Lung (tissue), 17 donors: ENCODE measurements at places on chromosomes 13 and 19.

- DNase-seq = peak; percentile 29
Observed at GRCh38 chr19:4455719-4456475, 1.7 kb downstream of the UBXN6 start.

DNA sequence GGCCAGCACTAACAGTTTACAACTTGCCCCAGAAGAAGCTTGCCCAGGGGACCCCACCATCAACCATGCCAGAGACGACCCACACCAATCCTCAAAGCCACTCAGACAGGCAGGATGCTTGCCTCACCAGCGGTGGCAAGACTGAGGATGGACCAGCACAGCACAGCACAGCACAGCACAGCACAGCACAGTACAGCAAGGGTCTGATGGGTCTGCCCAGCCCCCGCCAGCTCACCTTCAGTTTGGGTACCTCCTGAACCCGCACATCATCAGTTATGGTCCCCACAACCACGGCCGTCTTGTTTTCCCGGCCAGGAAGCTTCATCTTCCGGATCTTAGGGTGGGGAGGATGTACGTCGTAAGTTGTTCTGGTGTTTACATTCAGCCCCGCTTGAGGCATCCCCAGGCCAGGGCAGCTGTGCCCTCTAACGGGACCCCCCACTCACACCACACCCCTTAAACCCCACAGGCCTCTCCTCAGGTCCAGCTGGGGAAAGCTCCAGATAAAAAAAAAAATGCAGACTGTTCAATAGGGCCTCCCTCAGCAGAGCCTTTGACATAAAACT is 1.7 kb upstream of the FAM83E start:
- no peak for DNase-seq

DNA sequence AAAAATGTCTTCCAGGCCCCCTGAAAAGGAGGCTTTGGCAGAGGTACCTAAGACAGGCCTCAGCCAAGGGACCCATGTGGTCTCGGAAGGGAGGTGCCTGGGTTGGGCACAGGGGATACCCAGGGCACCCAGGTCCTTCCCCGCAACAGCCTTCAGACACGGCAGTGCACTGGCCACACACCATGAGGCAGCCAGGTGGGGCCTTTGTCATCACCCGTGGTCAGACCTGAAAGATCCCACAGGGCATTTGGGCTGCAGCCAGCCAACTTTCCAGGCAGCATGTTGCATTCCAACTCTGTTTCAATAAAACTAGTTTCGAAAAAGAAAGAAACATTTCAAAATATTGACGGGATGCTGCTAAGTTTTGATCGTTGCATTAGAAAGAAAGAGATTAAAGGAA is 4.7 kb upstream of the TUBGCP3 start:
- DNase-seq = no peak

DNA sequence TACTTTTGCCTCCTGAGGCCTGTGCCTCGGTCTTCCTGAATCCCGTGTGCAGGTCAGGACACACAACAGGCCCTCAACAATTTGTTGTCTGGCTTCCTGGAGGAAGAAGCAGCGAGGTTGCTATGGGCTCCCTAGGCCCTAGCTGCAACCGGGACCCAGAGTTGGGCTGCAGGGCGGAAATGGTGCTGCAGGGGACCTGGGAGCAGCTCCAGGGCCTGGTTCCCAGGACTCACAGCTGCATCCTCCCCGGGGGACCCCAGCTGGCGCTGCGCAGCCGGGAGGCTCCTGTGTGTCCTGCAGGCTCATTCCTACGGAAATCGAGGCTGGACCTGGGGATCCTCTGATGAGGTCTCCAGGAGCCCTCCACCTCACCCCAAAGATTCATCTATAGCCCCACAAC is 999 bp upstream of the TNFAIP8L1 start:
- DNase-seq = no peak

- peak; percentile 94 for DNase-seq
Observed at GRCh38 chr19:16446724-16447368, 24.9 kb downstream of the EPS15L1 start.

DNA sequence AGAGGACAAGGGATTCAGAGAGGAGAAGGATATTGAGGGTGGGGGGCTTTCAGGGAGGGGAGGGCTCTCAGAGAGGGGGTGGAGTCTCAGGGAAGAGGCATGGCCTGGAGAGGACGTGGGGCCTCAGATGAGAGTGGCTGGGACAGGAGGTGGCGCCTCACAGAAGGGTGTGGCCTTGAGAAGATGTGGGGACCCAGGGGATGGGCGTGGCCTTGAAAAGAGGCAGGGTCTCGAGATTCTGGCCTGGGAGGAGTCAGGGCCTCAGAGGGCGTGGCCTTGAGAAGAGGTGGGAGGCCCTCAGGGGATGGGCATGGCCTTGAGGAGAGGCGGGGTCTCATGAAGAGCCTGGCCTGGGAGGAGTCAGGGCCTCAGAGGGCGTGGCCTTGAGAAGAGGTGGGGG is 23.7 kb upstream of the TNFSF14 start:
- no peak for DNase-seq

DNA sequence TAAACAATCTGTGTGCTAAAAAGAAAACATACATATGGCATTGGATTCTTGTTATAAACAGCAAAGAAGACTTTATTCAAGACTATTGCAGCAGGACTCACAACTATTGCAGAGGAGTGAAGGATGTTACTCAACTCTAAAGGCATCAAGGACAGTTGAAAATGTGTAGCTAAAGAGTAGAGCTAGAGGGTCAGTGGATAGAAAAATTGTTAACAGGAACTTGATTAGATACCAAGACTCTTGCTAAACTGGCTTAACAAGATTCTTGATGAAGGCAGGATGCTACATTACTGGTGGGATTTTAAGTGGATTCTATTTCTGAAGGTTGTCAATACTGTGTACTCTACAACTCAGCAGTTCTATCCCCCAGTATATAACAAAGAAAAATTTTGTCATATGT is 1183.3 kb downstream of the SLITRK1 start:
- no peak for DNase-seq

DNA sequence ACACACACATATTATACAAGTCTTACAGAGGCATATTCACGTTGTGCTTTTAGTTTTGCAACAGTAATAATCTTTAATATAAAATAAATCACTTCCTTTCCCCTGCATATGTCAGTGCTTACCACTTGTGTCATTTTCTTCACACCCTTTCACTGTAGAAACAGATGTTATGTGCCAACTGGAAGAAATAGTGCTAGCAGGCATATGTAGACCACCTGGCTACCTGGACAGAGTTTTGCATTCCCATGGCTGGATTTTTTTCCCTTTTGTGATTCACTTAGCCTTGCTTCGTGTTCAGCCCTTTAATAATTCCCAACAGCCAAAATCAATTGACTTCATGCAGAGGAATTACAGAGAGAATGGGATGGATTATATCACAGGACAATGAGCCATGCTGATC is 399.1 kb upstream of the SPRY2 start:
- no peak for DNase-seq

DNA sequence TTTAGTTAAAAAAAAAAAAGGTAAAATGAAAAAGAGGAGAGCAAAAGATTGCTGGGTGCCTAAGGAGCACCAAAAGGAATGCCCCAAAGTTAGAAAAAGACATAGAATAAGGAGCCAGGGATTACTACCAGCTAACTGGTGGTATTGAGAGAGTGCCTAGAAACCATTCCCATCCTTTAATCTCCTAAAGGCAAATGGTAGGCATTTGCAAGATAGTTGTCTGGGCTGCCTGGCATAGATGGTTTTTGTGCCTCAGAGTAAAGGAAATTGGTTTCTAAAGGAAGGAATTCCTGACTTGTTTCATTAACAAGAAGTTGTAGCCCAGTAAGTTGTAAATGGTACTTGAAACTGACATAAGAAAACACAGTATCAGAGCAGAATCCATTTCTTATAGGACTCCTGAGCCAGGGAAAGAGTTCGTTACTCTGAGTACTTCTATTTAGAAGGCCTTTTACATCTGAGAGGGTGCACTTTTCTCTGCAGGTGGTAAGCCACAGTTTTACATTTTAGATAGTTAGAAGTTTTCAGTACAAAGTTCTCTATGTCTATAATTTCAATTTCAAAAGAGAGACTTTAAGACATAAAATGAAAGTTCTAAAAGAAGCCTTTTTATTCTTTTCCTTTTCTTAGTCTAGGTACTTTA is 92.6 kb downstream of the OLFM4 start:
- no peak for DNase-seq

DNA sequence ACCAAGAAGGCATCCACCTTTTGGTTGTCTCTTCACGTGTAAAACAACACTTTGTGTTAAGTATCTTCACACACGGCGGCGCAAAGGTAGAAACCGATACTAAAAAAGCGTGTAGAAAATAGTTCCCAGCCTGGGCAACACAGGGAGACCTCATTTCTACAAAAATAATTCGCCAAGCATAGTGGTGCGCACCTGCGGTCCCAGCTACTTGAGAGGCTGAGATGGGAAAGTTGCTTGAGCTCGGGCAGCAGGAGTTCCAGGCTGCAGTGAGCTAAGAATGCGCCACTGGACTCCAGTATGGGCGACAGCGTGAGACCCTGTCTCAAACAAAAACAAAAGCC is 573 bp upstream of the ERCC5 start:
- no peak for DNase-seq

- no peak for DNase-seq
Observed at GRCh38 chr13:23858546-23858945, 30.7 kb downstream of the MIPEP start.

- no peak for DNase-seq
Observed at GRCh38 chr19:51421229-51422052, 4.0 kb upstream of the SIGLEC10 start.

DNA sequence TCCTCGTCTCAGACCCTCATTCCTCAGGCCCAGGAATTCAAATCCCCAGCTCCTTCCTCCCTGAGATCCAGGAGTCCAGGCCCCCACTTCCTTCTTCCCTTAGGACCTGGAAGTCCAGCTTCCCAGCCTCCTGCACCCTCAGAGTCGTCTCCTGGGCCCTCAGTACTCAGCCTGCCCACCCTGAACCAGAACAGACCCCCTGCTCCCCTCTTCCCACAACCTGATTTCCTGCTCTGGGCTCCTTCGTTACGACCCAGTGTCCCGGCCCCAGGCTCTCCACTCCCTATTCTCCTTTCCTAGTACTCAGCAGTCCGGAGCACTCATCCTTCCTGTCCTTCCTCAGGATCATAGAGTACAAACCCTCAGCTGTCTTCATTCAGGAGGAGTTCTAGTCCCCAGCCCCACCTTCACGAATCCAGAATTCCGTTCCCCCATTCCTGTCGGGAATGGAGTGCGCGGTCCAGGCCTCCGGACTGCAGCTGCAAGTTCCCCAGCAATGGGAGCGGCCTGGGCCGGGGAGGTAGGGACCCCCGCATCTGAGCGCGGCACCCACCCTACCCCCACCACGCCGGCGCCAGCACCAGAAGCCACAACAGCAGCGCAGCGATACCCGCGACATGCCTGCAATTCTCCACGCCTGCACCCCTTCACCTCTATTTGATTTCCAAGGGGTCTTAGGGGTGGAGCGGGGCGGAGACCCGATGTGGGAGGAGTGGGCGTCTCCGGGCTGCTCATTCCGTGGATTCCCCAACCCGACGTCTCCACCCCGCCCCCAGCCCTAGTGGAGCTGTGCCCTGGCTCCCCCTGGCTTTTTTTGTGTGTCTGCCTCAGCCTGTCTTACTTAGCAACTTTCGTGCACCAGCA is 12.7 kb downstream of the EGLN2 start:
- peak; percentile 54 for DNase-seq

DNA sequence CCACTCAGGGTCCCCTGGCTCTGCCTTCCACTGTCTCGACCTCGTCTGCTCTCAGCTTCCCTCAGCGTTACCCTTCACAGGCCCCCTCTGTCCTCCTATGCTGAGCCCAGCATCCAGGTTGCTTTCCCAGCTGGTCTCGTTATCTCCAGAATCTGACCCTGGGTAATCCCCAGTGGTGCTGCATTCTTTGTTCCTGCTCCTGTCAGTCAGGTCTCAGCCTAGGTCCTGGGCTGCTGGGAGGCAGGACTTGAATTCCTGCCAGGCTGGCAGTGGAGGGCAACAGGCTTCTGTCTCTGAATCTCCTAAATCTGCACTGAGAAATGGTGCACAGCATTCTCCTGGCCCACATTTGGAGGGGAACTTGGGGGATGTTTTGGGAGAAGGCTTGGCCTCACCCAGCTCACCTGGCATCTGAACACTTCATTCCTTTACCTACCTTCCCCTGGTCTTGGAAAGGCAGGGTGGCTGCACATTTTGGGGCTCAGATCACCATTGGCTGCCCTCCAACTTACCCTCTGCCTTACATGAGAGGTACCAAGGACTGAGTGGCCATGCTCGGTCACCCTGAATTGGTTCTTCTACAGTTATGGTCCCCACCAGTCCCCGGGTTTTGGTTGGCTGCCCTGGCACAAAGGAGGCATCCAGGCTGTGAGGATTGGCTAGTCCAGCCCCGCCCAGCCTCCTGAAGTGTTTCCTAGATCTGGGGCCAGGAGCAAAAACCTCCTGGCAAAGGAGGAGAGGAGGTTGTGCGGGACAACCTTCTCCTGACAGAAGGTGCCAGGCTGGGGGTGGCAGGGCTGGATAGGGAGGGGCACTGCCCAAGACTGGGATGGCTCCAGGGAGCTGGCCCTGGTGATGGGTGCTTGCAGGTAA is at the start of gene CYP4F8:
Gene CYP4F8, plus strand, starts transcription at position 712 of the 873 bp plus-strand sequence. CDS start 399 bp downstream, outside the sequence.
- no peak for DNase-seq

- no peak for DNase-seq
Observed at GRCh38 chr19:44732235-44733014, 16.1 kb upstream of the BCL3 start.

DNA sequence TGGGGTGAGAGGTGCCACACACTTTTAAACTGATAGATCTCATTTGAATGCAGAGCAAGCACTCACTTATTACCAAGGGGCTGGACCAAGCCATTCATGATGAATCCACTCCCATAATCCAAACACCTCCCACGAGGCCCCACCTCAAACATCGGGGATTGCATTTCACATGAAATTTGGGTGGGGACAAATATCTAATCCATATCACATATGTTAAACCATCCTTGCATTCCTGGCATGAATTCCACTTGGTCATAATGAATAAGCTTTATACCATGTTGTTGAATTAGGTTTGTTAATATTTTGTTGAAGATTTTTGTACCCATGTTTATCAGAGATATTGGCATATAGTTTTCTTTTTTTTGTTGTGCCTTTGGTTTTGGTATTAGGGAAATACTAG is 1198.7 kb upstream of the ATXN8OS start:
- no peak for DNase-seq

- no peak for DNase-seq
Observed at GRCh38 chr13:20399515-20399914, 126.1 kb downstream of the CRYL1 start.

- DNase-seq = no peak
Observed at GRCh38 chr19:31160336-31160926, 188.8 kb downstream of the TSHZ3 start.

GRCh38 chr13:89688918-89689317 is 1658.6 kb upstream of the MIR17HG start:
- peak; percentile 55 for DNase-seq

DNA sequence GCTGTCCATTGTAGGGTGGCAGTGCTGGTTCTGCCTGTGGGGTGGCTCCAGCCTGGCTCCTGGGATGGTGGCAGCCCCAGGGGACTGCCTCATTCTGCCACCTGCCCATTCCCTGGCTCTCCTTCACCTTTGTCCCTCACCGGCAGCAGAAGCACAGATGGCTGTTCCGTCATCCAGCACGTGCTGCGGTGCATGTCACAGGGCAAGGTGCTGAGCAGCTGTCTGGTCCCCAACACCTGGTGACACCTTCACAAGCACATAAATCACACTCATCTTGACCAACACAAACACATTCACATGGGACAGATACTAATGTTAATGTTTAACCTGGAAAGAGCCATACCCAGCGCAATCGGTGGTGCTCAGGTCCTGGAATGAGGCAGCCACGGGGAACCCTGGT is 126.8 kb downstream of the UQCRFS1 start:
- no peak for DNase-seq
